Urinary bladder (tissue), 4 donors: ENCODE measurements at places on chromosomes 2 and 18. TPM values are rescaled to one million over a fixed set of nuclear protein-coding genes. Genes with fewer than 3 reads are reported as not detected.

DSC3 gene
- 9.4 TPM for total RNA-seq

ALK gene
- 1.0 TPM for total RNA-seq

GCG gene
- total RNA-seq, result not detected

PUS10 gene
- 14.6 TPM for total RNA-seq

QPCT gene
- 7.9 TPM for total RNA-seq

PARD3B gene
- 42.9 TPM for total RNA-seq

FAM161A gene
- 15.3 TPM for total RNA-seq

UGT1A8 gene
- 0.16 TPM for total RNA-seq

CFAP65 gene
- not detected for total RNA-seq

DNA sequence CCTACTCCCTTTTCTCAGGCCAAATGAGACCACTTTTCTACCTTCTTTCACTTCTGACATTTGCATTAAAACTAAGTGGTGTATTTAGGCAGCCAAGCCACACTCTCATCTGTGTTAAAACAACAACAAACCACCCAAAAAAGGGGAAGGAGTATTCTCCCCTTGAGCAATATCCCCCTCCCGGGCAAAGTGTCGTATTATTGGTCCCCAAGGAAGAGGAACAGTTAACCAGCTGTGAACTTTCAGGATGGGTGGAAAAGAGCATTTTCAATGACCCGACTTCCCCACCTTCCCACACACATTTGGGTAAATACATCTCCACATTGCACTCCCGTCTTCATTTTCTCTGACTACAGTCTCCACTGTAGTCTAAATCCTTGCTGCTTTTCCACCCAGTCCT, 44.3 kb downstream of the FEZ2 start:
- DNase-seq, result no peak

DNA sequence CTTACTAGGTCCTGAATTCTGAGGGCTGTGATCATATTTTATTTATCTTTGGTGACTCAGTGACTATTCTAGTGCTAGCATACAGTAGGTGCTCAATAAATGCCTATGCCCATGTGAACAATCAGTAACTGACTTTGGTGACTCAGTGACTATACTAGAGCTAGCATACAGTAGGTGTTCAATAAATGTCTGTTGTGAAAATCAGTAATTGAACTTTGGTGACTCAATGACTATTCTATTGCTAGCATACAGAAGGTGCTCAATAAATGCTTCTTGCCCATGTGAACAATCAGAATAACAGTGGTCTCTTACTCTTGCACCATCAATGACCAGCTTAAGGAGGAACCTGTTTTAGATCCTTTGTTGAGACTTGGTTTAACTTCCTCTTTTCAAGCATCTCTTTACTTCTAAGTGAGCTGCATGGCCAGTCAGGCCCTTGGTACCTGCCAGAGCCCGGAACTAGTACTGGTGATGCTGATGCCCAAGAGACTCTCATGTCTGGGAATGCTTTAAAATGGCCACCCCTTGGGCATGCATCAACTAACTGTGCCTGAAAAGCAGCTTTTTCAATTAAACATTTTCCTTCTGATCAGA, 214.9 kb upstream of the SPRED2 start:
- DNase-seq, result no peak

DNA sequence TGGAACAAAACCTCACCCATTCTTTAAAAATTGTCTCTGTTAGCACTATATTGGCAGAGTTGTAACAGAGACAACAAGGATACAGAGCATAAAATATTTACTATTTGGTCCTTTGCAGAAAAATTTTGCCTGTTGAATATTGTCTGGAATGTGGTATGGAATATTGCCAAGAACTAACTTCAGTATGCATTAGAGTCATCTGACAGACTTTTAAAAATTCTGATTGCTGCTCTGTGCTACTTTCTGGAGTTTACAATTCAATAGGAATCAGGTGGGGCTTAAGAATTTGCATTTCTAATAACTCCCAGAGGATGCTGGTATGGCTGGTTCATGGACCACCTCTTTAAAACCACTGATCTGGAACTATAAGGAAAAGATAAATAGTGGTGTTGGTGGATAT, 32.8 kb upstream of the NYAP2 start:
- DNase-seq, result no peak

- DNase-seq, result no peak
Observed at GRCh38 chr2:223856584-223856983, 19.2 kb upstream of the AP1S3 start.

DNA sequence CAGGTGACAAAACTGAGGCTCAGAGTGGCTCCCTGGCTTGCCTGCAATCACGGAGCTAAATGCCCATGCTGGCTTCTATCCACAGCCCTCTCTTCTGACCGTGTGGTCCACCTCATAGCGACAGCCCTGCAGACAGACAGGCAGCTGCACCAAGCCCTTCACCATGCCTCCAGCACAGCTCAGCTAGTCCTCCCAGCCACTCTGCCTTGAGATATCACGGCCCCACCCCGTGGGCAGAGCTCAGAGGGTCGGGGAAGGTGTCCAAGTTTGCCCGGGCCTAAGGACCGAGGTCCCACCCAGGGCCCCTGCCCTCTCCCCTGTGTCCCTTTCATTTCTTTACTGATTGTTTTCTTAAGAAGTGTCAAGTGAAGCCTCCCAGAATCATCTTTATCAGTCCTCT, 128.2 kb upstream of the GLI2 start:
- no peak for DNase-seq

DNA sequence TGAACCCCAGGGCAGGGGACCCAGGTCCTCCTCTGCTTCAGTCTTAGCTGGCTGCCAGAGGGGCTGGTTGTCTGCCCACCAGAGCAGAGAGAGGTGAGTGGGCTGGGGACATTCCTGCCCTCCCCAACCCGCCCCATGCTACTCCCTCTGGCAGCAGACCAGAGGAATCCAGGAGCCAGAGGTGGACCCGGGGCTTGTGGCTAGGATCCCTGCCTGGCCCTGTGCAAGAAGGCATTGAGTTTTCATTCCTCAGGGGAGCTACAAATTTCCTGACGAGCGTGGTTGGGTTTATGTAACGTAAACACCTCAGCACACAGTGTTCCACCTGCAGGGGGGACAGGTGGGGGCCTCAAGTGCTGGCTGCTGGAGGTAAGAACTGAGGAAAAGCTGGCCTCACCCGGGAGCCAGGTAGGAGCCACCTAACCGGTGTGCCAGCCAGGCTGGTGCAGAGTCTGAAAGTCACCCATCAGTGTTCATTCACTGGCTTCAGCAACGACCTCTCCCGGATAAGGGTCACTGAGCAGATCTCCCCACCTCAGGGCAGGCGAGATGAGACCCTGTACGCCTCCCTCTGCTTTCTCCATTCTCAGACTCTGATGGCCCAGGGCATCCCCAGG, 246.8 kb downstream of the DYSF start:
- DNase-seq, result no peak

- DNase-seq, result no peak
Observed at GRCh38 chr18:44458777-44459176, 221.9 kb upstream of the SETBP1 start.

- no peak for DNase-seq
Observed at GRCh38 chr2:174682578-174683391, 81.5 kb downstream of the CHRNA1 start.

- no peak for DNase-seq
Observed at GRCh38 chr2:106584304-106584954, 97.3 kb downstream of the CD8B2 start.

- no peak for DNase-seq
Observed at GRCh38 chr2:231554327-231554726, 24.1 kb upstream of the NMUR1 start.

GRCh38 chr2:50987616-50988313, 44.2 kb downstream of the NRXN1 start:
- no peak for DNase-seq

DNA sequence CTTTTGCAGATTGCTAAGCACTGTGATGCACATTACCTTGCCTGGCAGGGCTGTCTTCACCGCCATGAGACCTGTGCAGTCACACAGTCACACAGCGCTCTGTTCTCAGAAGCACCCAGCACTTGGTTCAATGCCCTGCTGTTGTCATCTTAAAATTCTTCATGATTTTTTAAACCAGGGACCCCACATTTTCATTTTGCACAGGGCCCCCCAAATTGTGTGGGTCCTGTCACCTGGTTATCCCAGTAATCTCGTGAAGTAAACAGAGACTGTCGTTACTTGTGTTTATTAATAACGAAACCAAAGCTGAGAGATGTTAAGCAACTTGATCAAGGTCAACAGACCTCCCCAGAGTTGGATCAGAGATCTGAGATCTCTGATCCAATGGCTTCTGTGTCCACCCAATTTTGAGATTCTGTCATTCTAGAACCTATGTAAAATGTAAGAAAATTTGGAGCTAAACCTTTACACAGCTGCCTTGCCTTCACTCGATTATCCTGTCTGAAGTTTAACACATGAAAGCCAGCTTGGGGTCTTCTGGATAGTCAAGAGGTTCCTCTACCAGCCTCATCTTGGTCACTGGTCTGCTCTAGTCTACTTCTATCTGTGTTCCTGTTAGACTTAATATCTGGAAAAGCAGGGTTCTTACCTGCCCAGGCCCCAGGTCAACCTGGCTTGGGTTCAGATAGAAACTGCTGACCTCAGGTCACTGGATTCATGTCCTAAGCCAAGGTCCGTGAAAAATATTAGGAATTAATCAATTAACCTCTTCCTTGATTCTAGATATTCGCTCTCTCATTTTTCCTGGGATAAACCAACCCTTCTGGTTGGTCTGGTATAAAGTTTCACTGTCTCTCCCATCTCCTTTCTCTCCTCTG, 13.7 kb upstream of the TTC39C start:
- no peak for DNase-seq

DNA sequence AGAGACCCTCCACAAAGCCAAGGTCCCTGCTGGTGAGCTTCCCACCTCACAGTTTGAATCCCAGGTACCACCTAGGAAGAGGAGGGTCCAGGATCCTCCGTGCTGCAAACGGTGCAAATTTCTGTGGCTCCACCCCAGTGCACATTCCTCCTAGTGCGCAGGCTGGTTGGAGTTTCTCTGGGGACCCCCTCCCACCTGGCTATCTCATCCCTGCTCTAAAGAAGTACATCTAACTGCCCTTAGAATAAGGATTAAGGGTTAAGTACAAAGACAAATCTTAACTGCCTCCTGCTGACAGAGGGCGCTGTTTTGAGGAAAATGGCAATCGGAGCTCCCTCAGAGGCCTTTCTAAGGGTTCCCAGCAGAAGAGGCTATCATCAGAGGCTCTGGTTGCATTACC, 109.6 kb upstream of the FSIP2 start:
- no peak for DNase-seq

GRCh38 chr2:28054916-28055315, 164.4 kb downstream of the BABAM2 start:
- DNase-seq, result no peak

DNA sequence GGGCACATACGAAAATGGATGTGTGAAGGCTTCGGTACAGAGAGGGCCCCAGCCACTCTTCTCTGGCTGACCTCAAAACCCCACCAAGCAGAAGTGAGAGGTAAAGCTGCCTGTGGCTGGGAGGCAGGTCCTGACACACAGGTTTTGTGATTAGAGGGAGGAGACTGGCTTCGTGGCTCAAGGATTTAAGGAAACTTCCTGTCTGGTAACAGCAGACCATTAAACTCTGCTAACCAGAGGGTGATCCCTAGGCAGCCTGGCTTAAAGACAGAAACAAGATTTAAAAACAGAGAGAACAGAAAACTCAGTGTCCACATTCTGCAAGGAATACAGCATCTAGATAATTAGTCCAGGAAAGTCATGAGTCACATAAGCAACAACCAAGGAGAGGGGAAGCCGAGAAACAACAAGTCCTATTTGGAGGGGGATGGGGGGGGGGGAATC, 101.9 kb downstream of the NFATC1 start:
- DNase-seq, result no peak

- DNase-seq, result no peak
Observed at GRCh38 chr2:46923041-46923528, 7.5 kb upstream of the MCFD2 start.

GRCh38 chr2:236960531-236960930, 125.2 kb upstream of the COPS8 start:
- DNase-seq, result no peak

DNA sequence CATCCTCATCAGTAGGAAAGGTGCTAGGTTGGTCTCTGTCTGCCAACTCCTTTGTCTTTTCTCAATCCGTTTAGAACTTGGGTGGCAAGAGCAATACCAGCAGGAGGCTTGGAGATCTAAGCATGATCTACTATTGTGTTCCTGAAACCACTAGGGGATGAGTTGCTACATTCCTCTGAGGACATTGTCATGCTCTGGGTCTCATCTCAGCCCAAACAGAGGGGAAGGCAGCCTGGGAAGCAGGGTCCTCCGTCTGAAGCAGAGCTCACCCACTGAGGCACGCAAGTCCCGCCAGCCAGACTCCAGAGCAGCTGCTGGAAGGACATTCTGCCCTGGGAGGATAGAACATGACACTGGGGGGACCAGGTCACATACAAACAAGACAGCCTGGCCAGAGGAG, 162.9 kb downstream of the MTCL1 start:
- DNase-seq, result no peak

- no peak for DNase-seq
Observed at GRCh38 chr2:100909534-100910081, 89.7 kb downstream of the NPAS2 start.

- DNase-seq, result no peak
Observed at GRCh38 chr2:8575834-8576423, 105.9 kb upstream of the ID2 start.

- no peak for DNase-seq
Observed at GRCh38 chr18:26634631-26635030, 86.3 kb upstream of the KCTD1 start.

DNA sequence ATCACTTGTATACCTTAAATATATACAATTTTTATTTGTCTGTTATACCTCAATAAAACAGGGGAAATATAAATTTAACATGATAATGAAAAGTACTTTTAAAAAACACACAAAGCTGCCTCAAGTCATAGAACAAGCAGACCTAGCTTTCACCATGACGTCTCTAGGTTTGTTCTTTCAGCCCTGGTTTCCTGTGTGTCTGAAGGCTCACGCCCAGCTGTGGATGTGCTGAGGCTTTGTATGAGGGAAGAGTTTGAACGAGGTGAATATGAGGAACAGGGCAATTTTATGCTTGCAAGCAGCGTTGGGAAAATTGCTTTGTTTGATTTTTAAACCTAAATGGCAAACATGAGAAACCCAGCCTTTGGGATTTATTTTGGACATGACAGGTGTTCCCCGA, 15.3 kb downstream of the SH3RF3 start:
- DNase-seq, result no peak

GRCh38 chr2:39443009-39443408, 5.9 kb upstream of the MAP4K3 start:
- DNase-seq, result no peak

GRCh38 chr2:204775766-204776165, 230.5 kb downstream of the PARD3B start:
- DNase-seq, result no peak

GRCh38 chr2:176804392-176804791, 408.2 kb upstream of the HNRNPA3 start:
- no peak for DNase-seq

- DNase-seq, result no peak
Observed at GRCh38 chr18:48896326-48896874, 54.4 kb downstream of the SMAD7 start.

DNA sequence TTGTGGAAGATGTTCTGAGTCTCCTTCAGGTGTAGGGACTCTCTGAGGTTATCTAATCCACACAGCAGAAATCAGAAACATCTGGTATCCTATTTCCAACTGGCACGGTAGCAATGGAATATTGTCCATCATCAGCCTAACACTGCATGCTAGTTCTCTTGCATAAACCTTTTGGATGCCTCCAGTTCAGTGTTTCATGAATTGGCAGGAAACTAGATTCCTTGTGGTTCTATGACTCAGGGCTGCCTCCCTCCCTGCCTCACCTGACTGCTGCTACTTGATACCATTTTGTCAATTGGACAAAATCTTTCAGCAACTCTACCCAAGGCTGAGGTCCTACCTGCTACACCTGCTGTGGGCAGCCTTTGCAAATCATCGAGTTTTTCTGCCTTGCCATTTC, 130.9 kb downstream of the TPGS2 start:
- DNase-seq, result no peak
